ENCODE measurements at places on chromosomes 3 and 15.

DNA sequence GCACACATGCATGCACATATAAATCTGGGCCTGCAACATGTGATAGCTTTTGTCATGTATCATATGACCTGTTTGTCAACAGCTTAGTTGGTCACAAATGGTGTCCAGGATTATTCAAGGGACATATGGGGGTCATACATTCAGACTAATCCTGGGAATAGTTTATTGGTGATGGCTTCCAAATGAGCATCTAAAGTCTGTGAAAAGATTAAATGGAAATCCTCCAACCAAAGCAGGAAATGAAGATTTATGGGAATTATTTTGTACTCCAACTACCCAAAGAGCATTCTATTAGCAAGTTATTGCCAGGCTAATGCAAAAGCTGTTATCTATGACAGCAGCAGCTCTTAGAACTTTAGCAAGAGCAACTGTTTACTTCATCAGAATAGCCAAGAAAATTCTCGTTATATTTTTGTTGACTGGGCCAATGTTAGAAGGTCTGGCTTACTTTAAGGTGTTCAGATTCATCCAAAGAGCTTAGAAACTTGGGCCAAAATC, 7.1 kb downstream of the FSTL1 start:
- no peak for DNase-seq

DNA sequence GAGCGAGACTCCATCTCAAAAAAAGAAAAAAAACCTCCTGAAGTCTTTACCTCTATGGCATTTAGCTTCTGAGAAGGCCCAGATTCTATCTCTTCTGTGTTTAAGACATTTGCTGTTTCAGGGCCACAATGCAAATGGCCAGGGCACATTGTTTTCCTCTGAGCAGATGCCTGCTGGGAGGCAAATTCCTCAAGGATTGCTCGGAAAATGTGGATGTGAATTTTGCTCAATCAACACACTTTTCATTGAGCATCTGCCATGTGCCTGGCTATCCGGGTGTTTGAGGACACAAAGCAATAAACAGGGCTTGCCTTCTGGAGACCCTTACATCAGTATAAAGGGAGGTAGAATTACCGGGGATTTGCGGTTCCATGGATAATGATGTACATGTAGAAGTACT, 20.0 kb downstream of the TRIM71 start:
- DNase-seq, result no peak

GRCh38 chr3:119403201-119403600, 60.2 kb downstream of the TMEM39A start:
- no peak for DNase-seq

DNA sequence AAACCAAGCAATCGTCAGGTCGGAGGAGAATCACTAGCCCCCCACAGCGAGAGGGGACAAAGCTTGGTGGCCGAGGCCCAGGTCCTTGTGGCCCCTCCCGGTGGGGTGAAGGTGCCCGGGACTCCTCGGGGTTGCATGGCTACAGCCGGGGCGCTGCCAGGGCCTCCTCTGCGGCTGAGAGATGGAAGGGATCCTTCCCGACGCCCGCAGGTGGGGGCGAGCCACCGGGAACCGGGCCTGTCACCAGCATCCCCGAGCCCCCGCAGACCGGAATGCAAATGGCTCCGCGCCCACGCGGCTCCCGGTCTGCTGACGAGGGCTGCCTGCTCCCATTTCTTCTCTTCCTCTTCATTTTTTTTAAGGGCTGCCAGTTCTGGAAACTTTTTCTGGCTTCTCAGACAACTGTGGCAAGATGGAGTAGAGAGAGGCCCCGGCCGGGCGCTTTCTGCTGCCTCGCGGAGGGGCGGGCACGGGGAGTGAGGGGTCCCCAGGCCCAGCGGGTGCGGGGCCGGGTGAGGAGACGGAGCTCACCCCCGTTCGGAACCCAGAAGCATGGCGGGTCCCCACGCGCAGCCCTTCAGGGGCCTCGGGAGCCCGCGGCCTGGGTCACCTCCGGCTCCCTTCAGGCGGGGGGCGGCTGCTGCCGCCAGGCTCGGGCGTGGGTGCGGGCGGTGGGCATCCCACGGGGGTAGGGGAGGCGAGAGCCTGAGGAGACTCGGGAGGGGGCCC, 27.5 kb downstream of the MELTF start:
- DNase-seq, result no peak

GRCh38 chr15:92954578-92954977, 54.5 kb downstream of the CHD2 start:
- DNase-seq, result no peak

DNA sequence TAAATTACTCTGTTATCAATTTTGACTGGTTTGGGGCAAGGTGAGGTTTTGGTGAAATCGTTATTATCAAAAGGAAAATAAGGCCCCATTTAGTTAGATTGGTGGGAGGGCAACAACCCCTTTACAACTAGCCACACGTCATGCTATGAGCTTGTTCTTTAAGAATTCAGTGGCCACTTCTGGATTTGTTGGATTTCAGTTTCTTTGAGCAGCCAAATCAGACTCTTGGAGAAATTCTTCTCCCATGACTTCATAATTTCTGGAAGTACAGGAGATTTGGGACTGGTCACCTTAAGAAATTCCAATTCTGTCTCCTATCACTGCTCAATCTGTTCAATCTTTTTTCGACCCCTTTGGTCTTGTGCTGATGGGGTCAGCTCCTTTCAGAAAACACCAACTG, 14.8 kb upstream of the WNT5A start:
- no peak for DNase-seq

DNA sequence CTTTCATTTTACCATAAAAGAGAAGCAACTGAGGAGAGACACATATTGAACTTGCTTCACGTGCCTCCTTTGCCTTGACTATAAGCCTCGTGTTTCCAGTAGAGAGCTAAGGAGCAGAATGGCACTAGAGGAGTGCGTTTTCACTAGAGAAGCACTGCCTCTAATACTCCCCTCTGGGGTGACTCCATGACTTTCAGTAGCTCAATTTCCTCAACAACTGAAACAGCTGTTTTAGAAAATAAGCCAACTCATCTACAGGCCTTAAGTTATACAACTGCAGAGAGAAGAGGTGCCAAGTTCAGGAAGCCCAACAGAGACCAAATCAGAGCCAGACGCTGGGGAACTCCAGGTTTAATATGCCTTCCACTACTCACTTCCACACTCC, 1.9 kb downstream of the UBP1 start:
- no peak for DNase-seq

DNA sequence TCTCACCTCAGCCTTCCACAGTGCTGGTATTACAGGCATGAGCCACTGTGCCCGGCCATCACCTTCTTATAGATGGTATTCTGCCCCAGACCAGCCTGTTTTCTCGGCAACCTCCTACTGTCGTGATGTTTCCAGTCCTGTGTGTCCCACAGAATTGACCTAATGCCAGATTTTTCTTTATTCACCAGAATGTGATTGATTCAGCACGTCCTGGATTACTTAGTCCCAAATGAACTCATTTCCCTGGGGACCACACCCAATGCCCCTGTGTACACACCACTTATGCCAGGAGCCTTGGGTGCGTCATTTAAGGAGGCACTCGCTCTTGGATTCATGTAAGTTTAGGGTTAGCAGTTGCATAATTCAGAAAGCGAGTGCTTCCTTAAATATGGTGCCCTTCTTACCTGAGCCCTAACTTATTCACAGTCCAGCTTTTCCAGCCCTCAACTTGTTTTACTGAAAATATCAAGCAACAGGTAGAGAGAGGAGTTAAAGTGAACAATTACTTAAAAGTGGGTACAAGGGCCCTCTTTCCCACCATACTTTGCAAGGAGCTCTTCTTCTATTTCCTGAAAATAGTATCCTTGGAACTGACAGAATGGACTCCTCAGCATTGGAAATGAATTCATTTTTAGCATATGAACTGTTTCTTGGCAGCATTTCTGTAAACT, 64.6 kb upstream of the UBE2E1 start:
- DNase-seq, result no peak

DNA sequence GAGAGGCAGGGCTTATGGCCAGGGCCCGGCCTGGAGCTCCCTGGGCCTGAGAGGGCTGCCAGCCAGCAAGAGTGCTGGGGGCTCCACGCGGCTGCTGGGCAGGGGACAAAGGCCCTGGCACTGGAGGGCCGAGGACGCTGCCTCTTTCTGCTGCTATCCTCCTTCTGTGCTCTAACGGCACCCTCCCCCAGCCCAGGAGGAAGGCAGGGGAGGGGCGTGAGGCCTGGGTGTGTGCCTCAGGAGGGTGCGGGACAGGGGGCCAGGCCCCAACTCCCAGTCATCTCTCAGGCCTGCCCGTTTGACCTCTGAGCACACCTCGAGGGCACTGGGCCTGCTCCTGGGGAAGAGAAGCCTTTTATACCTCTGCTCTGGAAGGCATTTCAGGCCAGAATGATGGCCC, 115.5 kb downstream of the ADCY5 start:
- DNase-seq, result no peak

- DNase-seq, result no peak
These were observed 2.3 kb upstream of the CCR8 start for GRCh38 chr3:39327053-39327745.

DNA sequence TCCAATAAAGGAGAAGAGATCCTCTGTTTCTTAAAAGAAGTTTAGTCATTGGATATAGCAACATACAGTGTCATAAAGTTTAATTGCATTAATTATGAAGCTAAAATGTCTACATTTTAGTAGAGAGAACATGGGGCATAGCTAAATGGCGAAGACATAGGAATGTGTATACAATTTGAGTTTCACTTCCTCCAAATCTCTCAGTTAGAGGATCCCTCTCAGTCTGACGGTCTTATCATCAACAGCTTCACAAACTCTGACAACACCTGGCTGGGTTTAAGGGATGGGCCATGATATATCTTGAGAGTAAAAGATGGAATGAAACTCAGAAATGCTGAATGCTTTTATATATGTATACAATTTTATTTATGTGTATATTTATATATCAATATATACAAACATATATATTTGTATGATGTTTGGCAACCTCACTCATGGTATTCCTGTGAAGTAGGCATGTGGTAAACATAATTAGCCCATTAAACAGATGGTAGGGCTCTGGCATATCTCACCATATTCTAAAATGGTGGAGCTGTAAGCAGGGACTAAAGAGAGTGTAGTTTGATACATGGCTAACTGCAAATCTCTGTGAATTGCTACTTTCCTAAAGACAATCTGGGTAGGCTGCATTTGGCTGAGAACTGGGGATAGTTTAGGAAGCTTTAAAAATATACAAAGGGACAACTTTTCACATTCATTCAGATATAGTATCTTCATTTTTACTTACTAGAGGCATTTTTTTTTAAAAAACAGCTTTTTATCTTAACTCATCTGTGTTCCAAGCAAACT, 111.6 kb downstream of the TIGIT start:
- no peak for DNase-seq

DNA sequence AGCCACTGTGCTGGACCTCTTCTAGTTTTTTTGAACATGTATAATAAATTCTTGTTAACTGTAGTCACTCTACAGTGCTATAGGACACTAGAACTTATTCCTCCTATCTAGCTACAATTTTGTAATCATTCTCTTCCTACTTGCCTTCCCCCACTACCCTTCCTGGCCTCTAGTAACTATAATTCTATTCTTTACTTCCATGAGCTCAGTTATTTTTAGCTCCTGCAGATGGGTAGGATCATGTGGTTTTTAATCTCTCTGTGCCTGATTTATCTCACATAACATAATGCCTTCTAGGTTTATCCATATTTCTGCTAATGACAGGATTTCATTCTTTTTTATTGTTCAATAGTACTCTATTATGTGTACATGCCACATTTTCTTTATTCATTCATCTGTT, 113.2 kb upstream of the FGF7 start:
- no peak for DNase-seq

- no peak for DNase-seq
These were observed 5.6 kb downstream of the ACAD9 start for GRCh38 chr3:128884992-128885391.

- DNase-seq, result no peak
These were observed 90.5 kb upstream of the CTDSPL start for GRCh38 chr3:37770938-37771918.

DNA sequence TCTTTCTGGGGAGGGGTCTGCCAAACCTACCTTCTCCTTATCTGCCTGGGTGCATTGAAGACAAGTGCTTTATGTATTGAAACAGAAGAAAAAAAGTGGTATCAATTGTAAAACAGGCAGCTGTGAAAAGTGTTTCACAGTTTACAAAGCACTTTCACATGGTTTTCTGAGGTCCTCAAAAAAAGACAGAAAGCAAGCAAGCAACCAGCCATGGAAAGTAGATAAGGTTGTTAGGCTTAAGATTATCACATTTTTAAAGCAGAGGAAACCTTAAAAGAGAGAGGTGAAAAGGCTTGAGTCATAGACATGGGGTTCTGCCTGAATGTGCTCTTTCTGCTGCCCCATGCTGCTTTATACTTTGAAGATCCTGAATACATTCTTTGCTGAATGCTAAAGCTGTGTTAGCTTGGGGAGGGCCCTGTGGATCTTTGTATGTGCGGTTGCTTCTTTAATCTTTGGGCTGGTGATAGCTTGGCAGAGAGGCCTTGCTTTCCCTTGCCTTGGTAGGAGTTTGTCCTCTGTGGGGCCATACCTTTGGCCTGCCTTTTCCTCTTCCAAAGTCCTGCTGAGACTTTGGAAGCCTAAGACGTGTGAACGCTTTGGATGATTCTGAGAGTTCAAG, 2.6 kb downstream of the SMAD3 start:
- no peak for DNase-seq

DNA sequence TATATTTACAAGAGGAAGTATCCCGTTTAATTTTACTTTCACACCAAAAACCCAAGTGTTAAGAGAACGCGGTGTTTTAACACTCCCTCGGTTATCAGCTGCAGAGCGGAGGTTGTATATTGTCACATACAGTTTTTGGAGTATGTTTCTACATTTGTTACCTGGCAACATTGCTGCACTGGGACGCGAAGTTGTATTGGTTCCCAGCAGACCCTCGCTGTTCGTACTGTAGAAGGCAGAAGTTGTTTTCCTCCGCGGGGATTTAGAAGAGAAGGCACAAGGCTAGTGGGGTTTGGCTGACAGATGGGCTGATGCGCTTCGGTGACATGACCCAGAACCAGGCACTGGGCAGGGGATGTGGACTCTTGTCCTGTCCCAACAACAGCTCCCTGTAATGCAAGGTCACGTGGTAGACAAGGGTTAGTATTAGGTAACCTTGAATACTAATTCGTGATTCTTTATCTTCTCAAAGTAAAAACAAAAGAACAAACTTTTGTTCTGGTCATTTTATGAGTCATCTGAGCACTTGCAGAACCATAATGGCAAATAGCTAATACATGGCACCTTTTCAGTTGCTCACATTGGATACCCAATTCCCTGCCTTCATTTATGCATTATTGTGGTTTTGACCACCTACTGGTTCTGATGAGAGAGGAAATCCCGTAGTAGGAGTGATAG, 230.4 kb upstream of the BHLHE40 start:
- no peak for DNase-seq

DNA sequence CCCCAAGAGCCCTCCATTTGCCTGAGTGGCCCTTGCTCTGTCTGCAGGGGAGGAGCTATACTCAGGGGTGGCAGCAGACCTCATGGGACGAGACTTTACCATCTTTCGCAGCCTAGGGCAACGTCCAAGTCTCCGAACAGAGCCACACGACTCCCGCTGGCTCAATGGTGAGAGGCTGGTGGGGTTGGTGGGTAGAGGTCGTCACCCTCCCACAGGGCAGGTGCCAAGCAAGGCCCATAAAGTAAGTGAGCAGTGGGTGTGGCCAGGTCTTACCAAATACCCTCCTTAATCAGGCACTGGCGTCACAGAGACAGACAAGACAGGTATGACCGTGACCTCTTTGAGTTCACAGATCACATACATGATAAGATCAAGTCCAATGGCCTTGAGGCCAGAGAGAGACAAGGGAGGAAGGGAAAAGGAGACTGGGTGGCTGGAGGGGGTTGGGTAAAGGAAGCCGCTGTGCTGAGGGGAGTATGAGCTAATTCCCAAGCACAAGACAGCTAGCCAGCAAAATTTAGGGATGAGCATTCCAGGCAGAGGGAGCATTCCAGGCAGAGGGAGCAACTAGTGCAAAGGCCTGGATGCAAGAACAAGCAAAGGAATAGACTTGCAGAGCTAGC, 2.5 kb downstream of the SEMA3B start:
- no peak for DNase-seq

All from SK-N-MC (cell line).